IPS DF 6.9 (cell line): ENCODE measurements at places on chromosomes 3 and 15.

DNA sequence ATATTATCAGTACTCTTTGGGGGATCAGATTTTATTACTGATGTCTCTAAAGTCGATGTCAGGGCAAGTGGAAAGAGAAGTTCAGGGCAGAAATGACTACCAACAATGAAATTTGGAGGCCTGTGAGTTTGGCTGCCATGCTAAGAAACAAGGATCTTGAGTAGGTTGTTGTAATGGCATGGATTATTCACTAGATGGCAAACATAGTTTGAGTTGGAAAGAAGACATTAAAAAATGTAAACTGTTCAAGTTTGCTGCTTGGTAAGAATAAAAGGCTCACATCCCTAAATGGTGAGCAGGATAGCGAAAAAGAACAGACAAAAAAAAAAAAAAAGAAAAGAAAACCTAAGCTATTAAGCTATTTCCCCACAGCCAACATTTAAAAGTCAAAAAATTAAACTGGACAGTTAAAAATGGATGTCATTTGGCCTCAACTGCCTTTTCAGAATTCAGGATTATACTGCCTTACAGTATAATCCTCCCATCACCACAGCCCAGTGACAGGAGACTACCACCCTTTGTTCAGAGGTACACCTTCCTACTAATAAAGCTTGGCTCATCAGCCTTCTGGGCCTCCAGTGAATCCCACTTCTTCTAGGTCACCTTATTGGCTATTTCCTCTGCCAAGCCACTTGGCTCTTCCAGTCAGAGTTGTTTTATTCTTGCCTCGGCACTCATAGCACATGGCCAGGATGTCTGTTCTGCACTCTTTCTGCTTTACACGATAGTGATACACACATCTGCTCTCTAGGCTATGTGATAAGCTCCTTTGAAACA, 163.7 kb downstream of the PLD1 start:
- H3K27me3 ChIP-seq, result no peaks in the 10 kb centered on the region
- no peak for DNase-seq
- no peaks in the 10 kb centered on the region for H3K4me1 ChIP-seq
- H3K4me3 ChIP-seq, result no peak overlapping the region
- no peak overlapping the region for H3K27ac ChIP-seq
- no peaks in the 10 kb centered on the region for H3K36me3 ChIP-seq

DNA sequence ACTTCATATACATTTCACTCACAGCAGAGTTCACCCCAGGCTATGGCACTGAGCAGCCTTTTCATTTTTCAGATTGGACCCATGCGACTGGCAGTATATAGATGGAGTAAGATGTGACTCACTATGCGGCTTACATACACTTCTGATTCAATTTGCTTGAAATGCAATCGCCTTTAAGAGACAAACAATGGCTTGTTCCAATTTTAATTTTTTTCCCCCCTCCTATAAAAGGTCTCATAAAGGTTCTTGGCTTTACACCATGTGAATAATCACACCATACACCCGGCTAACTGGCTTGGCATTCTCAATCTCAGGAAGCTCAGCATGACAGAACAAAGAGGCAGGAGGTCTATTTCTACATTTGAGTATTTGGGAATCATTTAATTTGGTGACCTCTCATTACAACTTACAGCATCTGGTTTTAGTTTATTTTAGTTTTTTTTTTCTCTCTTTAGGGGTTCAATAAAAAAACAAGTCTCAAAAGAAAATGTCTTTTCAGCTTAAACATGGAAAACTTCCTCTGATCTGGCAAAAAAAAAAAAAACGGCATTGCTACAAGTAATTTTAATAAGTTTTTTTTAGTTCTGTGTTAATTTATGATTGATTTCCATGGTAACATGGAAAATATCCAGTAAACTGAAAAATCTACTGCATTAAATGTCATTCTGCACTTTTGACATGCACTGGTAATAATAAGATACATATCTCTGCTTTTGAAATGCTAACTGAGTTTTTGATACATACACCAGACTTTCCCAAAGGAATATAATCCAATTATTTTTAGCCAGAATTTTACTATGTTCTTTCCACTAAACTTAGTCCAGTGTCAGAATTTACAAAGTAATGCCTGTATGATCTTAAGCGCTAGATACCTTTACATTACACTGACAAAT, 38.8 kb downstream of the GADL1 start:
- H3K27ac ChIP-seq, result no peak overlapping the region
- H3K4me3 ChIP-seq, result no peak overlapping the region
- no peaks in the 10 kb centered on the region for H3K27me3 ChIP-seq

DNA sequence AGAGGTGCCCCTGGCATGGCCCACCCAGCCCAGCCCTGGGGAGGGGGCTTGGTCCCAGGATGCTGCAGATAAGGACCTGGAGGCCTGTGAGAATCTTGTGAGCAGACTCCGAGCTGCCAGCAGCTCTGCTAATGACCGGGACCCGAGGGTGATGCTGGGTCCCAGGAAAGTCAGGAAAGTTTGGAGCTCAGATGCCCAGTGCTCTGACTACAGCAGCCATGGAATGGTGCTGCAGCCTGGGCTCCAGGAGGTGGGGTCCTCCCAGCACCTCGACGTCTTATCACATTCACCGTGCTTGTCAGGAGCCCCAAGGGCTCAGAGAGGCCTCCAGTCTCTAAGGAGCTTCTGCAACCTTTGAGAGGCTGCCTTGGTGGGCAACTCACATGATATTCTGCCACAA, 34.3 kb upstream of the ADCY5 start:
- H3K4me1 ChIP-seq, result no peaks in the 10 kb centered on the region
- H3K27me3 ChIP-seq, result no peaks in the 10 kb centered on the region
- no peak overlapping the region for H3K4me3 ChIP-seq
- no peaks in the 10 kb centered on the region for H3K36me3 ChIP-seq
- DNase-seq, result no peak

- no peak overlapping the region for H3K4me3 ChIP-seq
- no peaks in the 10 kb centered on the region for H3K27me3 ChIP-seq
- no peak overlapping the region for H3K27ac ChIP-seq
- H3K4me1 ChIP-seq, result no peaks in the 10 kb centered on the region
- no peaks in the 10 kb centered on the region for H3K36me3 ChIP-seq
Measured at GRCh38 chr3:66336333-66336766, 115.5 kb downstream of the SLC25A26 start.

DNA sequence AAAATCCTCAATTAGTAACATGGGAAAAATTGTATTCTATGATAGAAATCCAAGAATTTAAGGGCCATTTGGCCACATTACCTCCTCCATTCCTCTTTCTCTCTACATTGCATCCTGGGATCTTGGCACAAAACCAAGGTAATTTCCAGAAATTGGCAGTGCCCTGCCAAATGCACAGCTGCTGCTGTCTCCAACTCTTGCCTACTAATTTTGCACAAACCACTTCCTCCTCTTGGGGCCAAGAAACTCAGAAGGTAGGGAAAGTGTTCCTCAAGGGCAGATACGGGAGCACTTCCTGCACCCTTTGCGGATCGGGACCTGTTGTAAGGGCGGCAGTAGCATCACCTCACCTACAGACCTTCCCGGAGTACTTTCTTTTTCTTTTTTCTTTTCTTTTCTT, 57.8 kb downstream of the MAP3K13 start:
- no peak overlapping the region for H3K27ac ChIP-seq
- no peaks in the 10 kb centered on the region for H3K4me1 ChIP-seq
- no peaks in the 10 kb centered on the region for H3K27me3 ChIP-seq
- no peaks in the 10 kb centered on the region for H3K36me3 ChIP-seq

- no peaks in the 10 kb centered on the region for H3K4me1 ChIP-seq
- DNase-seq, result no peak
- no peaks in the 10 kb centered on the region for H3K36me3 ChIP-seq
- H3K27ac ChIP-seq, result no peak overlapping the region
Measured at GRCh38 chr3:71195492-71195891, 388.0 kb downstream of the FOXP1 start.

GRCh38 chr3:25019506-25019905, 408.6 kb upstream of the RARB start:
- no peaks in the 10 kb centered on the region for H3K27me3 ChIP-seq
- H3K4me1 ChIP-seq, result no peaks in the 10 kb centered on the region
- no peak overlapping the region for H3K27ac ChIP-seq

DNA sequence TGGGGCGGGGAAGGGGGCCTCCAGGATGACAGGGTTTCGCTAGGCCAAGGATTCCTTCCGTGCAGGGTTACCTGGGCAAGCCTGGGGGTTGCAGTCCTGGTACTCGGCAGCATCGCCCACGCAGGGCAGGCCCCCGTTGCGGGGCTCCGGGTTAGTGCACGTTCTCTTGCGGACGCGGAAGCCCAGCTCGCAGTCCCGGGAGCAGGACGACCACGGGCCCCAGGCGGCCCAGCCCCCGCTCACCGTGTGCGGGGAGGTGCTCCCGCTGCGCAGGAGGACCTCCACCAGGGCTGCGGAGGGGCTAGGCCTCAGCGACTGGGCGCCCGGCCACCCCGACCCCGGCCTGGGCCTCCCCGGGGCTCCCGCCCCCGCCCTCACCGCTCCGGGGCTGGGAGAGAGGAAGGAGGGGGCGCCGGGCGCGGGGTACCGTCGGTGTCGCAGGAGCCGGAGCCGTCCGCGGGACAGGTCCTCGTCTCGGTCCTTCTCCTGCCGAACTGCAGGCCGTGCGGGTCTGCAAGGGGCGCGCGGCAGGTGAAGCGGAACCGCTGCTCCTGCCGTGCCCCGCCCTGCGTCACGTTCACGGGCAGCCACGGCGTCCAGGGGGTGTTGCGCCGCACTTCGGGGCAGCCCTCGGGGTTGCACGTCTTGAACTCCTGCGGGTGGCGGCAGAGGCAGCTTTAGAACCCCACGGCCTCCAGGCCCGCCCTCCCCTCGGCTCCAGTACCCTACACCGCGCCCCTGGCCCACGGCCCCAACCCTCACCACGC, 114.6 kb downstream of the SEMA5B start:
- no peaks in the 10 kb centered on the region for H3K27me3 ChIP-seq
- no peak for DNase-seq
- H3K4me3 ChIP-seq, result no peak overlapping the region
- peaks cover 6% of the 10 kb centered on the region; the same call in 1 of the 2 replicates for H3K36me3 ChIP-seq
- H3K4me1 ChIP-seq, result no peaks in the 10 kb centered on the region

GRCh38 chr3:190302212-190302867, 19.9 kb downstream of the CLDN1 start:
- no peak overlapping the region for H3K4me3 ChIP-seq
- no peaks in the 10 kb centered on the region for H3K27me3 ChIP-seq
- no peak for DNase-seq
- H3K27ac ChIP-seq, result no peak overlapping the region
- H3K36me3 ChIP-seq, result no peaks in the 10 kb centered on the region
- no peaks in the 10 kb centered on the region for H3K4me1 ChIP-seq

GRCh38 chr3:58470363-58471024, 21.4 kb upstream of the KCTD6 start:
- 0 out of 2 replicates have a peak, but pooled peaks cover 1% of the 10 kb centered on the region for H3K4me1 ChIP-seq
- H3K27me3 ChIP-seq, result no peaks in the 10 kb centered on the region
- DNase-seq, result no peak
- no peak overlapping the region for H3K27ac ChIP-seq
- no peak overlapping the region for H3K4me3 ChIP-seq

- H3K4me3 ChIP-seq, result no peak overlapping the region
- peaks cover 2% of the 10 kb centered on the region; the same call in 1 of the 2 replicates for H3K4me1 ChIP-seq
- H3K27ac ChIP-seq, result no peak overlapping the region
- DNase-seq, result no peak
Measured at GRCh38 chr3:139534455-139534812, 5.1 kb downstream of the RBP1 start.

DNA sequence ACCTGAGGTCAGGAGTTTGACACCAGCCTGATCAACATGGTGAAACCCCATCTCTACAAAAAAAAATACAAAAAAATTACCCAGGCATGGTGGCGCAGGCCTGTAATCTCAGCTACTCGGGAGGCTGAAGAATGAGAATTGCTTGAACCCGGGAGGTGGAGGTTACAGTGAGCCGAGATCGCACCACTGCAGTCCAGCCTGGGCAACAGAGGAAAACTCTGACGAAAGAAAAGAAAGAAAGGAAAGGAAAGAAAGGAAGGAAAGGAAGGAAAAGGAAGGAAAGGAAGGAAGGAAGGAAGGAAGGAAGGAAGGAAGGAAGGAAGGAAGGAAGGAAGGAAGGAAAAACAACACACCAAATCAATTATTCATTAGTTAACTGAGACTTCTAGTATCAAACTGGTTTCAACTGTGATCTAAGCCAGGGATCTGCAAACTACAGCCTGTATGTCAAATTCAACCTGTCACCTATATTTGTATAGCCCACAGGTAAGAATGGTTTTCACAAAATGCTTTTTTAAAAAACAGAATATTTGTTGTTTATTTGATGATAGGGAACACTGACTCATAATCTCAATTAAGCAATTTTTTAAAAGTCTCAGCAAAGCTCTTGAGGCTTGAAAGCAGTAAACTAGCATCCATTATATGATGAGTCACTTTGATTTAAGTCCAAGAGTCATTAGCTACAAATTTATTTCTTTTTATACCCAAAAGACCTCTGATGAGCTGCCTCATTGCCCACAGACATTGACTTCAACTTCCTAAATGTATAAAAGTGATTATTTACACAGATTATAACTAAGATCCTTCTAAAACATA, 127.6 kb downstream of the TBL1XR1 start:
- no peaks in the 10 kb centered on the region for H3K27me3 ChIP-seq
- DNase-seq, result no peak
- no peak overlapping the region for H3K4me3 ChIP-seq
- no peaks in the 10 kb centered on the region for H3K4me1 ChIP-seq

DNA sequence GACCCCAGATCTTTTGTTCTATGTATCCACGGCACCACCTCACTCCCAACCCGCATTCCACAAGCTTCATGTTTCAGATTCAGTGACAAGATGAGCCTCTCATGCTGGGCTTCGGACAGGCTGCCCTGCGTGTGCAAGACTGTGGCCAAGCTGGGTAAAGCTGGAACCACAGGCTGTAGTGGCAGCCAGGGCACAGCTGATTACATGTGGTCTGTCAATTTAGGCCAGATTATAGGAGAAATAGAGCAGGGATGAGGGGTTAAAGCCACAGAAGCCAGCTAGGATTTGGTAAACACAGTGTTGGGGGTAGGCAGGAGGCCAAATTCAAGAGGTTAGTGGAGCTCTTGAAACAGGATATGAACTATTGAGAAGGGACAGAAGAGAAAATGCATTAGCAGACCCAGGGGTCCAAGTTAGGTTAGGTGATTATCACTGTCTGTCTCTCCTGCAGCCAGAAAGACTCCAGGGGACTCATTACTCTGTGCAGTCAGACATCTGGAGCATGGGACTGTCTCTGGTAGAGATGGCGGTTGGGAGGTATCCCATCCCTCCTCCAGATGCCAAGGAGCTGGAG, 12.9 kb downstream of the SNAPC5 start:
- DNase-seq, result no peak
- no peaks in the 10 kb centered on the region for H3K4me1 ChIP-seq
- H3K27ac ChIP-seq, result no peak overlapping the region
- no peak overlapping the region for H3K4me3 ChIP-seq
- H3K36me3 ChIP-seq, result peaks cover 21% of the 10 kb centered on the region

DNA sequence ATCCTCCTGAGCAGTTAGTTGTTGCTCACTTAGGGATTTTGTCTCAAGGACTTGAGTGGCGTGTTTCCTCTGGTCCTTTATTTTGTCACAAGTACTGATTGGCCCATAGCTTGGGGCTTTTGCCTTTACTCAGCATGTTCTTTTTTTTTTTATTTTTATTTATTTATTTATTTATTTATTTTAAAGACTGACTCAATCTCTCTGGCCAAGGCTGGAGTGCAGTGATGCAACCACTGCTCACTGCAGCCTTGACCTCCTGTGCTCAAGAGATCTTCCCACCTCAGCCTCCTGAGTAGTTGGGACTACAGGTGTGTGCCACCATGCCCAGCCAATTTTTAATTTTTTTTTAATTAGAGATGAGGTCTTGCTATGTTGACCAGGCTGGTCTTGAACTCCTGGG, 223.9 kb upstream of the TPM1 start:
- DNase-seq, result no peak
- no peaks in the 10 kb centered on the region for H3K27me3 ChIP-seq
- no peaks in the 10 kb centered on the region for H3K36me3 ChIP-seq
- no peaks in the 10 kb centered on the region for H3K4me1 ChIP-seq

GRCh38 chr3:156332304-156332703, 211.9 kb downstream of the KCNAB1 start:
- no peaks in the 10 kb centered on the region for H3K4me1 ChIP-seq
- H3K27me3 ChIP-seq, result no peaks in the 10 kb centered on the region
- no peak for DNase-seq
- no peaks in the 10 kb centered on the region for H3K36me3 ChIP-seq
